Right atrium auricular region (tissue), 2 donors: ENCODE measurements at places on chromosomes 6 and 20. TPM values are rescaled to one million over a fixed set of nuclear protein-coding genes. Genes with fewer than 3 reads are reported as not detected.

DNA sequence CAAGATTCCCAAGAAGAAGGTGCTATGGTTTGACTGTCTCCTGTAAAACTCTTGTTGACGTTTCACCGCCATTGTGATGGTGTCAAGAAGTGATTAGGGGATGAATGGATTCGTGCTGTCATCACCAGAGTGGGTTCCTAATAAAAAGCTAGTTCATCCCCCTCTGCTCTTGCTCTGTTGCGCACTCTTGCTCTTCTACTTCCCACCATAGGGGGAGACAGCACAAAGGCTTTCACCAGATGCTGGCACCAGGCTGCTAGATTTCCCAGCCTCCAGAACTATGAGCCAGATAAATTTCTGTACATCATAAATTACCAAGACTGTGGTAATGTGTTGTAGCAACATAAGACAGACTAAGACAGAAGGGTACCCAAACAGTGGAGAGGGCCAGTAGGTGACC lies 21.6 kb upstream of the CCDC28A start:
- no peak for DNase-seq

- DNase-seq = no peak
Measured at GRCh38 chr6:10719296-10719963, 3.4 kb upstream of the TMEM14C start.

The HLA-DPA1 gene
- total RNA-seq = 60.5 TPM

- DNase-seq = peak; percentile 18
Measured at GRCh38 chr20:43430265-43431133, 27.2 kb upstream of the SRSF6 start.

DNA sequence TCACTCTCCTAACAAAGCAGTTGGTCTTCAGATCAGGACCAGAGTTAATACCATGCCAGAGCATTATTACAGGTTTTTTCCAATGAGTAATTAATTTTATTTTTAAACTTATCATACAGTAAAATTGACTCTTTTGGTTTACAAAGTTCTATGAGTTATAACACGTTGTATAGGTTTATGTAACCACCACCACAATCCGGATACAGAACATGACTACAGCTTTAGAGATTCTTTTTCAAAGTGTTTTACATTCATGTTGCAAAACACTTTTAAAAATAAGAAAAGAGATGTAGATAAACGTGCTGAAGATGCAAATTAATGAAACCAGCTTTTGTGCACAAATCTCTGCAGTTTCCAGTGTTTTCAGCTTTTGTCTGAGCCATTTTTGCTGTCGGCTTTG lies 1.5 kb upstream of the TPBG start:
- DNase-seq = no peak

The SLC32A1 gene
- not detected for total RNA-seq

- DNase-seq = no peak
Measured at GRCh38 chr20:56155625-56156024, 92.9 kb upstream of the MC3R start.

GRCh38 chr6:163328411-163328810 lies 86.1 kb upstream of the QKI start:
- DNase-seq = no peak

The TRAPPC3L gene
- 0.20 TPM for total RNA-seq

DNA sequence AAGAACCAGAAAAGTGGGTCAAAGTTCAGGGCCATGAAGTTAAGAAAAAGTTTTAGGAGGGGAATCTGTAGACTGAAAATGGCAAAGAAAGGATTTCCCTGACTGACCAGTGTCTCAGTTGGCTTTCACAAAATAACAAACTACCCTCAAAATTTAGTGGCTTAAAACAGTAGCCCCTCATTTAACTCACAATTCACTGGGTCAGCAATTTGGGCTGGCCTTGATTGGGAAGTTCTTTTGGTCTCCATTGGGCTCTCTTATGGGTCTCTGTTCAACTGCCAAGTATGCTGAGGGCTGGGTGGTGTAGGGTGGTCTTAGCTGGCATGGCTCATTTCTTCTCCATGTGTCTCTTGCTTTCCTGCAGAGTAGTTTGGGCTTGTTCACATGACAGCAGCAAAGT lies 161.5 kb downstream of the PLCB4 start:
- DNase-seq = no peak

DNA sequence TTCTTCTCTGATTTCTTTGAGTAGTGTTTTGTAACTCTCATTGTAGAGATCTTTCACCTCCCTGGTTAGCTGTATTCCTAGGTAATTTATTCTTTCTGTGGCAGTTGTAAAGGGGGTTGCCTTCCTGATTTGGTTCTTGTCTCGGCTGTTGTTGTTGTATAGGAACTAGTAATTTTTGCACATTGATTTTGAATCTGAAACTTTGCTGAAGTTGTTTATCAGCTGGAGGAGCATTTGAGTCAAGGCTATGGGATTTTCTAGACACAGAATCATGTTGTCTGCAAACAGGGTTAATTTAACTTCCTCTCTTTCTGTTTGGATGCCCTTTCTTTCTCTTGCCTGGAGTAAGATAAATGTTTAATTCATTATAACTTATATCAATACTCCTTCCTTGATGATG lies 86.4 kb downstream of the OLIG3 start:
- DNase-seq = no peak

DNA sequence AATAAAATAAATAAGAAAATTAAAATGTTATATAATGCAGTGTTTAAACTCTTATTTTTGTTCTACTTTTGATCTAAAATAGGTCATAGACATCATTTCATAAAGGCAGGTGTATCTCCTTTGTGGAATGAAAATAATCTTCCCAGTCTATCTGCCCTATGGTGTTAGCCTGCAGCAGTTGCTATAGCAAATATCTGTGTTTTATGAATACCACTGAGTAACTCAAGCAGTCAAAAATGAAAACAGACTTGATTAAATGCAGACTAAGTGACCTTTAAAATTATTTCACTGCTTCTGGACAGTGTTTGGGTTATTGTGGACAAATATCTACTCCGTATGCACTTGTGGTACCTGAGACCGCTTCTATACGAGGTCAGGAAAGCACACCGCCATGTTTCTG lies 11.8 kb downstream of the HTR1B start:
- DNase-seq = no peak

DNA sequence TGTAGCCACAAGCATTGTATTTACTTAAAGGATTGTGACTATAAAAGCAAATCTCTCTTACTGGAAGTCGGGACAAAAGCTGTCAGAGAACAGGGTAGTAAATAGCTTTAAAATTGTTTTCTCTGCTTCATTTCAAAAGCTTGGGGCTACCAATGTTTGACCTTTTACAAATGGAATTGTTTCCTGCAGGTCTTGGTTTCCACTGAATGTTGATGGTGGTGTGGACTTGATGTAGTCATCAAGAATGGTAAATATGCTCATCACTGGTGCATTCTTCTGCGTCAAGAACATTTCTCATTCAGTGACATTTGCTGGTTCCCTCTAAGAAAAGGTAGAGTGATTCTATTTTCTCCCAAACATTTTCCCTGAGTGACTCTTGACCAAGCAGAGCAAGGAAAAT lies 435.4 kb upstream of the KHDRBS2 start:
- no peak for DNase-seq

- no peak for DNase-seq
Measured at GRCh38 chr6:90383196-90383822, 86.7 kb upstream of the BACH2 start.

GRCh38 chr6:42339991-42340401 lies 111.7 kb downstream of the TRERF1 start:
- DNase-seq = no peak

DNA sequence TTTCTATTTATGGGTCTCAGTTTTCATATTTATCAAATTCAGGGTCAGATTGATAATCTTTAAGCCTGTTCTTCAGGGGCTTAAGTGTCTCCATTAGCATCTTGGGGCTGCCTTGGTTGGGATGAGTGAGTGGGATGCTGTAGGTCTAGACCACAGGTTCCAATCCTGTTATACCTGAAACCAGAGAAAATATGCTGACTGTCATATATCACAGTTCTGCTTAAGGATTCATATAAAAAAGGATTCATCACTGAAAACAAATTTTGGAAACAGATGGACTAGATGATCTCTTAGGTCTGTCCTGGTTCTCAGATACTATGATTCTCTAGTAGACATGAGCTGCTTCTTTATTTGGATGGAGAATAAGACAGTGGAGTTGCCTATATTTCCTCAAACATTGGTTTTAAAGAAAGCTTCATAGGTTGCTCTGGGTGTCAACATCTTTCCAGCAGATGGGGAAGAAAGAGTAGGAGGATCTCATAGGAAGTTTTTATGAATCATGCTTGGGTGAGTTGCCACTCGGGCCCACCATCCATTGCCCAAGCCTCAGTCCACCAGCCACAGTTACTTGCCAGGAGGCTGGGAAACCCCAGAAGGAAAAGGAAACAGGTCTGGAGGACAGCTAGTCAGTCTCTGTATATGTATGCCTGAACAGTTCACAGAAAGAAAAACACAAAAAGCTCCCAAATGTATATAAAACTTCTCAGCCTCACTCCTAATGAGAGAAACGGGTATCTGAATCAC lies 42.9 kb upstream of the MAP7 start:
- no peak for DNase-seq

GRCh38 chr20:50932691-50933280 lies 1.5 kb upstream of the ADNP start:
- no peak for DNase-seq

The ACTL10 gene
- total RNA-seq = 0.33 TPM
